Activated effector memory CD4-positive, alpha-beta T cell treated with Interleukin-2 at 50 U/mL for 16 hours (primary cell): ENCODE measurements at places on chromosomes 7 and 10.

DNA sequence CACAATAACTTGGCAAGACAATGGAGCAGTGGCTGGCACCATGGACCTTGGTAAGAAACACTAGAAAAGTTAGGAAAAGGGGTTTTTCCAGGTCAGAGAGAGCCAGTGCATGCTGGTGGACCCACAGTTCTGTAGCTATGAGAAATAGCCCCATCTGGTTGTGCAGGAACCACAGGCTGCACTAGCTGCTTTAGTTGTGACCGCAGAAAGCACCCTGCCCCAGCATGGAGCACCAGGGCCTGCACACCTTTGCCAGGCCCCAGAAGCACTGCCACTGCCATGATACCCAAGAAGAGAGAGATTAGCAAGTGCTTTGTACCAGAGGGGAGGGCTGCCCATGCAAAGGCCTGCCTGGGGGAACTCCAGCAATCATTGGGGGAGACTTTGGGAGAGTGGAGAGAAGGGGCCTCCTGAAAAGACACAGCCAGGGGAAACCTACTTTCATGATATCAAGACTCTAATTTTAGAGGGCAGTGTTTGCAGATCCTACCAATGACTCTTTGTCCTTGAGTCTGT is 256.1 kb upstream of the C7orf33 start:
- DNase-seq, result no peak

DNA sequence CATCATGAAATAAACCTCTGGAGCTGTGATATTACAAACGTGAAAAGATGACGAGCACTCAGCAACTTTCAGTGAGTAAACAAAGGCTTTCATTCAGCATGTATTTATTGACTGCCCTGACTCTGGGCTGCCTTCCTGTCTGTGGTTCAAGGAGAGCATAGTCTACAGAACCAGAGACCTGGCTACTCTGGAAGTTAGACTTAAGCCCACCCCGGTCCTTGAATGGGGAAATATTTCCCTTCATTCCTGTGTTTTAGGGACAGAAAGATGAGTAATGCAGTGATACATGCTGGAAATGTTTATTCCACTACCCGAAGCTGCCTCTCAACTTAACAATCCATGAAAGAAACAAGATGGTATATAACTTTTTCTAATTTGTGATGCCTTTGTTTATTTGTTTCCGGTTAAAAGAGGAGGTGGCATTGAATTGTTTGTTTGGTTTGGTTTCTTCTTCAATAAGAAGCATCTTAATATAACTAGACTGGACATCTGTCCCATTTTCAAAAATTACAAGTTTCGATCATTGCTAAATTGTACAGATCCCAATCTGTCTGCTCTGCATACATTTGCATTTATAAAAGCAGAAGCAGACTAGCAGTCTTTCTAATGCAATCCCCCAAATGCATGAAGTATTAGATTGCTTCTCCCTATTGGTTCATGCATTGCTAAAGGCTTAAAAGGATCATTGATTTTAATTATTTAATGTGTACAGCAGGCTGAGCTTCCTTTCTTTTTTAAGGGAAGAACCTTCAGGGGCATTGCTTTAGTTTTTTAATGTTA is 57.7 kb downstream of the TRUB1 start:
- DNase-seq, result no peak

DNA sequence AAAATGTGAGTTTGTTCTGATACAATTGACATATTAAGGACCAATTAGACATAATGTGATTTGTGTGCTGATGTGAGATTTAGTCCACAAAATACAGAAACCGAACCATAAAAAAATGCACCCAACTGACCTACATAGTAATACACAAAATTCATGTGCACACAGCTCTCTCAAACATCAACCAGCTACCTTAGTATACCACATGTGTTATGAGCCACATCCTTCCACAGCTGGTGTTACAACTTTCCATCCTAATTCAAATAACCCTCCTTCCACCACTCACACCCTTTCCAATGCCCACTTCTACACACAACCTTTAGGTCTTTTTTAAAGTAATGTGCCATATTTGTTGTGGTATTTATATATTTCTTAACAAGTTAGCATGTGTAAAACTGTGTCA is 31.7 kb upstream of the C7orf33 start:
- no peak for DNase-seq

- no peak for DNase-seq
Observed at GRCh38 chr10:102409604-102410428, 8.8 kb downstream of the PSD start.

DNA sequence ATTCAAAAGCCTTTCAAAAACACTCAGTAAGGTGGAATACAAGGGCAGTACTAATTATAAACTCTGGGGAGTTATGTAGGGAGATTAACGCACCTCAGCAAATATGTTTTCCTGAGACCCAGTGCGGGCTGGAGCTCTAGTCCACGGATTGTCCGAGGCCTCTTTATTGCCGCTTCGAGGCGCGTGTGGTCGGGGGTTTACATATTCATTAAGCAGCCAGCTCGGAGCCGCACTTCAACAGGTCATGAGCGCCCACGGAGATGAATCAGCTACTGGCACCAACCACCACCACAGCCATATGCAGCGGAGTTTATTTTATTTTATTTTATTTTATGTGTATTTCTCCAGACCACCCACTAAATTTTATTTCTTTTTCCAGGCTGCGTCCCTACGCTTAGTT is 195.9 kb upstream of the ADARB2 start:
- no peak for DNase-seq

- no peak for DNase-seq
Observed at GRCh38 chr10:103850572-103850895, 4.8 kb downstream of the SH3PXD2A start.

DNA sequence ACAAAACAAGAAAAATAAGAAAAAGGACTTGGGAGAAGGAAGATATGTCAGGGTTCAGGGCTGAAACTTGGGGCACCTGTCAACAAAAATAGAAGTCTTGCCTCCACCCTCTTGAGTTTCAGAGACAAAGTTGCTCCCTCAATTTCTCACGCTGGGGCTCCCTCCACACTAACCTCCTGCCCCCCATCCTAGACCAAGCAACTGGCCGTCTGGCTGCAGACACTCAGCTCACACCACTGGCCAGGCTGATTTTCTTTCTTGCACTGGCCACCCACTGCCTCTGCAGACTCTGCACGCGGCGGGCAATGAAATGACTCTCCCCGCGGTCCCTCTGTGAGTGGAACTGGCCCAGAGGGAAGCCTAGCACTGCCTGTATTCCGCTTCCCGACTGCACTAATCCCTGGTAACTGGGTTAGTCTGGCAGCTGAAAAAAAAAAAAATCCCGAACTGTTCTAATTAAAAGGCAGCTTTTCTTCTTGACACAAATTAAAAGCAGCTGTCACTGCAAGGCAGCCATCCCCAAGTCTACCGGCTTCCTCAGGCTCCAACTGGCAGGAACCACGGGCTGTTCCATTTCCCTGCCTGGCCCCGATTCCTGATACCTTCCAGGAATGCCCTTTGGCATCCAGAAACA is 83.5 kb downstream of the SPDYE5 start:
- DNase-seq, result no peak

DNA sequence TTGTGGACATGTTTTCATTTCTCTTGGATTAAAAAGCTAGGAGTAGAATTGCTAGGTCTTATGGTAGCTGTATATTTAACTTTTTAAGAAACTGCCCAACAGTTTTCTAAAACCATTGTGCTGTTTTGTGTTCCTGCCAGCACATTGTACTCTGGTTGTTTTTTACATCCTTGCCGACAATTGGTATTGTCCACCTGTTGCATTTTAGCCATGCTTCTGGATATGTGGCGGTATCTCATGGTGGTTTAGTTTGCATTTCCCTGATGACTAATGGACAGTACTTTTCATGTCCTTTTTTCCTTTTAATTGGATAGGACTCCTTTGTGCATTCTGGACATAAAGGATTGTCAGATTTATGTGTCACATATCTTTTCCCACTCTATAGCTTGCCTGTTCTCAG is 45.5 kb downstream of the STK17A start:
- no peak for DNase-seq

- no peak for DNase-seq
Observed at GRCh38 chr7:129423700-129424410, 10.4 kb upstream of the STRIP2 start.

DNA sequence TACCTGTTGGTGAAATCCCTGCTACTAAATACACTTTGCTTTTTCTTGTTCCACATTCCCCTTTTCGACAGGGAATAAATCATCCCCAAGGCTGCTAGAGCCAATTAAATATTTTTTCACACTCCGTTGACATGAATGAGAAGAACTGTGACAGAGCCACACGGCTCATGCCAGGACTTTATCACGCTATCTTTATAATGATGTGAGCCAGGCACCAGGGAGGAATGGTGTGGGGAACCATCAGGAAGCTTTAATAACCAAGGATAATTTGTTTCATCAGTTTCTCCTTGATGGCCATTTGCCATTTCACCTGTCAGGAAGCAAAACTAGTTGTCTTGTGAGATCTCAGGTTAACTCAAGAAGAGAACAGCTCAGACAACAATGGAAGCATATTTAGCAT is 193.0 kb upstream of the C7orf33 start:
- no peak for DNase-seq

DNA sequence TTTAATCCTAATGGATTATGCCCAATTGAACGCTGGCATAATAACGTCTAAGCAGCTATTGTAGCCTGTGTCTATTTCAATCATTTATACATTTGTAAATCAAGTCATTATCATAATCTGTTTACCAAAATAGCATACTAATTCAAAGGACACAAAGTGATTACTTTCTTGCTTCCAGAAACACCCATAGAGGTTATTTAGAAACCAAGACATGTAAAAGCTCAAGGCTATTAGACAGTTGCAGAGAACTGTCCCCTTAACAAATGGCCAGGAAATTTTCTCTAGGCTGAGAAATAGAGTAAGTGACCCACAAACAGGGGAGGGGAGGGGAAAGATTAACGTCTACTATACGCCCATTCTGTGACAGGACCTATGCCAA is 455.7 kb downstream of the PARD3 start:
- DNase-seq, result no peak

GRCh38 chr7:21944616-21945453 is 864 bp downstream of the CDCA7L start:
- no peak for DNase-seq

GRCh38 chr10:1369197-1369596 is 313.0 kb downstream of the WDR37 start:
- no peak for DNase-seq

- no peak for DNase-seq
Observed at GRCh38 chr10:112663234-112664125, 216.5 kb downstream of the VTI1A start.

GRCh38 chr10:47451273-47451997 is 32.5 kb downstream of the ANXA8 start:
- no peak for DNase-seq
